ENCODE measurements at places on chromosomes 3 and 15.
A peak's percentile ranks its signal among the peaks of the same experiment; 100 is the strongest.

DNA sequence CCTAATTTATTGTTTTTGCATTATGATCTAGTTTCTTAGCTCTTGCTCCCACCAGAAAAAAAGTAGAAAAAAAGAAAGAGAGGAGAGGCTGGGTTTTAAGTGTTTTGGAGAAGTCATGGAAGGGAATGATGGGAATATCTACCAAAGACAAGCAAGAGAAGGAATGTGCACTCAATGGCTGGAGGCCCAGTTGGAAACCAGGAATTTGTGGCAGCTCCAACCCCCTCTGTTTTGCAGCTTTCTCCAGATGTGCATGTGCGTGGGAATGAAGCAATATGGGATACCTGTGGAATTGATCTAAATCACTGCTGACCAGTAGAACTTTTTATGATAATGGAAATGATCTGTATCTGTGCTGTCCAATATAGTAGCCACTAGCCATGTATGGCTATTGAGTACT, 27.1 kb downstream of the EIF2AK4 start:
- DNase-seq = no peak

DNA sequence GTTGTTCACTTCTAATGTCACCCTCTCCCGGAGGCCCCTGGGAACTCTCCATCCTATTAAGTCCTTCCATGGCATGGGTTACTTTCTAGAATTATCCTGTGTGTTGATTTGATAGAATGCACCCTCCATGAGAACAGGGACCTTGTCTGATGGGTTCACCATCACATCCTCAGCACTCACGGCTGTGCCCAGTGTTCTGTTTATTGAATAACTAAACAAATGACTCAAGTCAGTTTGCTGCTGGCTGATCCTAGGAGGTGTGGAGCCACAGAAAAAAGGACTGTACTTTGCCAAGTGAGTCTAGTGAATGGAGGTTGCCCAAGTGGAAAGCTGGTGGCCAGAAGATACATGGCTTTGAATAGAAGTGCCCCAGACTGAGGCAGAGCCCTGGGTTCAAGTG, 48.5 kb upstream of the RAB6B start:
- no peak for DNase-seq

GRCh38 chr15:56732135-56732885, 999 bp downstream of the ZNF280D start:
- DNase-seq = no peak

- DNase-seq = no peak
Observed at GRCh38 chr15:44315773-44316465, 27.4 kb downstream of the GOLM2 start.

DNA sequence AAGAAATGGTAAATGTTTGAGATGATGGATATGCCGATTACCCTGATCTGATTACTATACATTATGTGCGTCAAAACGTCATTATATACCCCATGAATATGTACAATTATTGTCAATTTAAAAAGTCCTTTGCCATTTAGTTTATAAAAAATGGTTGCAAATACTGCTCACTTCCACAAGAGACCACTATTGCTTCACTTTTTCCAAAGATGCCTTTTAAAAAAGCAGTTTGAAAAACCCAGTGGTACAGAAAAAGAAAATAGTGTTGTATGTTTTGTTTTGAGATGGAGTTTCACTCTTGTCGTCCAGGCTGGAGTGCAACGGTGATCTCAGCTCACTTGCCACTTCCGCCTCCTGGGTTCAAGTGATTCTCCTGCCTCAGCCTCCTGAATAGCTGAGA, 39.3 kb downstream of the EDEM1 start:
- DNase-seq = no peak

GRCh38 chr3:146283781-146284445, 33.0 kb upstream of the PLSCR4 start:
- DNase-seq = no peak

- DNase-seq = no peak
Observed at GRCh38 chr3:126398423-126399350, 4.0 kb downstream of the CFAP100 start.

GRCh38 chr15:85383470-85384148, 3.2 kb downstream of the AKAP13 start:
- DNase-seq = no peak

DNA sequence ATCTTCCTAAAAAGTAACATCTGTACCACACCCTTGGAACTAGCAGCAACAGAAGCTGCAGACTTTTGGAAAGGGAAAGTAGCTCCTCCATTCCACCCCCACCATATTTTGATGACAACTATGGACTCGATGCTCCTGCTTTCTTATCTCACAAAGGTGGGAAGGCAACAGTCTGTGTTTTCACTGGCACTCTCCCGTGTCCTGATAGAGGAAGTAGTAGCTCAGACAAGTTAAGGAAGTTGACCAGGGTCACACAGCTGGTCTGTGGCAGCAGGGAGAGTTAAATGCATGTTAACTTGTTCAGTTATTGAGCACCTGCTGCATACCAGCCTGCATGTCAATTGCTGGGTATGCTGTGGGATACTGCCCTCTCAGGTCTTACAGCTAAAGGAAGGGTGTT, 33.1 kb downstream of the BHLHE40 start:
- no peak for DNase-seq

DNA sequence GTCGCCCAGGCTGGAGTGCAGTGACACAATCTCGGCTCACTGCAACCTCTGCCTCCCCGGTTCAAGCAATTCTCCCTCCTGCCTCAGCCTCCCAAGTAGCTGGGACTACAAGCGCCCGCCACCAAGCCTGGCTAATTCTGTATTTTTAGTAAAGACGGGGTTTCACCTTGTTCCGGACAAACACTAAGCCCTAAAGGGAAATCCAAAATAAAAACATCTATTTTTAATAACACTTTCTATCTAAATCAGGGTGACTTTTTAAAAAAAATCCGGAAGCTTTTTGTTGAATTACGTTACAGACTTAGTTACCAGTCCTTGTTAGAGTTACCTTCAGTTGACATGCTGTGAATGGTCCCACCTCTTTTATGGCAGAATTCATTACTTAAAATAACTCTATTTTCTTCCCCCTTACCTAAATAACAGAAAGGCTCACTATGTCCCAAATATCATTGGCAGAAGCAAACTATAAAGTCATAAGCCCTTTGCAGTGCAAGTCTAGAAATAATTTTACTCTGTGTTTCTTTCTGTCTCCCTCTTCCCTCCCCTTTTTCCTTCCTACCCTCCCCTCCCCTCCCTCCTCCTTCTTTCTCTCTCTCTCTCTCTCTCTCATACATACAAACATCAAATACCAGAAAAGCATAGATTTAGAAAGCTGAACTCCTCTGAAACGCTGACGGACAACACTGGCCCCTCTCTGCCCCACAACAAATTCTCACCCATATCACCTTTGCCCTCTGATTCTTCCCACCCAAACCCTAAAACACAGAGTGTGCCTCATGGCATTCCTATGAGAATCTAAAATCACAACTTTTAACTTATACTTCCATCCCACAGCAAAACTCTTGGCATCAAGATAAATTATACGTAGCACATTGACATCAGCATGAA, 18.3 kb downstream of the THBS1 start:
- DNase-seq = no peak

GRCh38 chr15:88664151-88664778, 25.4 kb downstream of the ISG20 start:
- DNase-seq = no peak

DNA sequence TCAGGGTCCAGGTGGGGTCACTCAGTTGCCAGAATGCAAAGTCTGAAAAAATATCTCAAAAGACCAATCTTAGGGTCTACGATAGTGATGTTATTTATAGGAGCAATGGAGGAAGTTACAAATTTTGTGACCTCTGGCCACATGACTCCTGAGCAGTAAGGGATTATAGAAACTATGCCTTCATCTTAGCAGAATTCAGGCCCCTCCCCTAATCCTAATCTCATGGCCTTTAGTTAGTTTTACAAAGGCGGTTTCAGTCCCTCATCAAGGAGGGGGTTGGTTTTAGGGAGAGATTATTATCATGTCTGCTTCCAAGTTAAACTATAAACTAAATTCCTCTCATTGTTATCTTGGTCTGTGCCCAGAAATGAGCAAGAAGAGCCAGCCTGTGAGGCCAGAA, 5.9 kb upstream of the DCP1A start:
- DNase-seq = no peak

GRCh38 chr3:14398797-14399106, 3.7 kb upstream of the SLC6A6 start:
- no peak for DNase-seq

GRCh38 chr15:41150279-41150678, 34.2 kb upstream of the INO80 start:
- no peak for DNase-seq

GRCh38 chr15:85579957-85580694, 199.7 kb downstream of the AKAP13 start:
- DNase-seq = peak; percentile 62

DNA sequence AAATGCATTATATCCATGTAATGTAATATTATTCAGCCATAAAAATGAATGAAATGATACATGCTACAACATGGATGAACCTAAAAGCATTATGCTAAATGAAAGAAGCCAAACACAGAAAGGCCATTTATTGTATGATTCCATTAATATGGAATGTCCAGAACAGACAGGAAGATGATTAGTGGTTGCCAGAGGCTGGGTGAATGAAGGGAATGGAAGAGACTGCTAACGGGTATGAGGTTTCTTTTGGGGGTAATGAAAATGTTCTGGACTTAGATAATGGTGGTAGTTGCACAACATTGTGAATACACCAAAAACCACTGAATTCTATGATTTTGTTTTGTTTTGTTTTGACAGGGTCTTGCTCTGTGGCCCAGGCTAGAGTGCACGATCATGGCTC, 61.6 kb upstream of the MAP4 start:
- no peak for DNase-seq

DNA sequence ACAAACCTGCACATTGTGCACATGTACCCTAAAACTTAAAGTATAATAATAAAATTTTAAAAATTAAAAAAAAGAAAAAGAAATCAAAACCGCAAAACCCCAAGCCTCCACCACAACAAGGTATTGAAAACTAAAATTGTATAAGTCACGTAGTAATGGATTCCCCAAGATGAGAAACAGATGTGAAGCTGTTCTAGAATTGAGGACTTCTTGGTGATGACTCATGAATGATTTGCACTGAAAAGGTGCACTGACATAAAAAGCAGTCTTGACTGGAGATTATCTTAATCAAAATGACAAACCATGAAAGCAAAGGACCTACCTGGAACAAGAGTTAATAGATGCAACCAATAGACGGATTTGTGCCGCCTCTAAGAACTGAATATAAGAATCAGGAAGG, 225.8 kb downstream of the MYRIP start:
- DNase-seq = no peak

GRCh38 chr15:75008221-75008625, 12.9 kb downstream of the SCAMP5 start:
- no peak for DNase-seq

DNA sequence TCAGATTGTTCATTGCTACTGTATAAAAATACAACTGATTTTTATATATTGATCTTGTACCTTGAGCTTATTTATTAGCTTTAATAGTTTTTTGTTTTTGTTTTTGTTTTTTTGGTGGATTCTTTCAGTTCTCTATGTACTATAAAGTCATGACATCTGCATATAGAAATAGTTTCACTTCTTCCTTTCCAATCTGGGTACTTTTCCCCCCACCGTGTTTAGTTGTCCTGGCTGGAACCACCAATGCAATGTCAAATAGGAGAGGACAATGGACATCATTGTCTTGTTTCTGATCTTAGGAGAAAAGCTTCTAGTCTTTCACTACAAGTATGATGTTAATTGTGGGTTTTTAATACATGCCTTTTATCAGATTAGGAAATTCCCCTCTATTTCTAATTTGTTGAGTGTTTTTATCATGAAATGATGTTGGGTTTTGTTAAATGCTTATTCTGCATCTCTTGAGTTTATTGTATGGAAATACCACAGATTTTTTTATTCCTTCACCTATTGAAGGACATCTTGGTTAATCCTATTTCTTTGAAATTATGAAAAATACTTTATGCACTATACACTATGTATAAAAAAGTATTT, 2.8 kb upstream of the XCR1 start:
- no peak for DNase-seq

DNA sequence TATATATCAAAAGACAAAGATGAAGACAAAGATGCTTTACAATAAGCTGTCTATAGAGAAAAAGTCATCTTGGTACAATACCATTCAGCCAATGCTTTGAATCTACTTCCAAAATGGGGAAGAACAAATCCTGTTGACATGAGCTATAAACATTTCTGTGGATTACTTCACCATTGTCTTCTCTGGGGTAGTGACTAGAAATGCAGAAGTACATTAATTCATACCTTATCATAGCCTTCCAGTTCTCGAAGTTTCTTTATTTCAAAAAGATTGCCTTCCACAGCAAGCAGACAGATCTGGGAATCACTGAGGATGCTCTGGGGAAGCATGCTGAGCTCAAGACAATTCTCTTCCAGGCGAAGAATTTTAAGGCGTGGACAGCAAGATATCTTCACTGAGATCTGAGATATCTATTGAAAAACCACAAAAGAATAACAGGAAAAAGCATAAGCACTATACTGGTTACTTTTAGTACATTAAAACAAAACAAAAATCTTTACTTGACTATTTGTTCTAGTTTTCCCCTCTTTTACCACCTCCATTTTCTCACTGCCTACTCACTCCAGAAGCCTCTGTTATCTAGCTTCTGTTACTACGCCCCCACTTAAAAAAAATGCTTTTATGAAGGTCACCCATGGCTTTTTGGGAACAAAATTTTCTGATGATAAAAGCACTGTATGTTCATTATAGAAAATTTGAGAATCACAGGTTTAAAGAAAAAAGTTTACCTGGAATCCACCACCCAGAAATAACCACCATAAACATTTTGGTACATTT, 3.6 kb downstream of the LRRC57 start:
- DNase-seq = no peak

DNA sequence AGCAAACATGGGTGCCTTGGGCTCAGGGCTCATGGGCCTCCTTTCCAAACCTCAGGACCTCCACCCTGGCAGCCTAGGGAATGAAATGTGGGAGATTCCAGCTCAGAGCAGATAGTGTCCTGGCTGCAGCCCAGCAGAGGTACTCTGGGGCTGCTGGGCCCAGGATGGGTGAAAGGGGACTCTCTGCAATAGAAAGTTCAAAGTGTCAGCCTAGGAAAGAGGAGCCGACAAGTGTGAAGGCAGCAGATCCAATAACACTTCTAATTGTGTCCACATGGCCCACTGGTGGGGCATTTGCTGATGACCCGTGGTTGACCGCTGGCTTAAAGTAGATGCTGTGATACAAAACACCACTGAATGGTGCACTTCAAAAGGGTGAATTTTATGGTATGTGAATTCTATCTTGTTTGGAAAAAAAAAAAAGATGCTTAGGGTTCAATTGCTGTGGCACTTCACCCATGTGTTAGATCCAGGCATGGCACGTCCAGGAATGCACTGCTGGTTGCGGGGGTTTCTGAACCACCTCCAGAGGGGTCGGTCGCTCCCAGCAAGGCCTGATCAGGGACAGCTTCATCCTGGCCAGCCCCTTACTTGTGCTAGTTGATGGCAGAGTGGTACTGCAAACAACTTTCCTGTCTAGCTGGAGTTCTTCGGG, 20.9 kb downstream of the AMOTL2 start:
- DNase-seq = no peak

GRCh38 chr3:81707996-81708395, 53.4 kb downstream of the GBE1 start:
- DNase-seq = no peak

DNA sequence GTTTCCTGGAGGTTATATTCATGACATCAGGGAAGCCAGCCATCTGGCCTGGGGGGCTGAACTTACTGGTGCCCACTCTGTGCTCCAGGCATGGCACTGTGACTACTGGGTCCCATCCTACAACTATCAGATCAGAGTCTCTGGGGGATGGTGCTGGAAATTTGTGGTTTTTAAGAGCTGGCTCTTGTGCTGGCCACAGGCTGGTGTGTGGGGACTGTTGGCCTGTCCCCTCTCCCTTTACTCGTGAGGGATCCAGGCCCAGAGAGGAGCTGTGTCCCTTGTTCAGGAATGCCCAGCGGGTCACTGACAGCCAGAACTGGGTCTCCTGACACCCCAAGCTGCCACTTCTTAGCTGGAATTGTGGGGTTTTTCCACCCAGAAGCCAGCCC, 44.5 kb upstream of the SEC22A start:
- DNase-seq = no peak
